ENCODE measurements at places on chromosomes 11 and 22.

DNA sequence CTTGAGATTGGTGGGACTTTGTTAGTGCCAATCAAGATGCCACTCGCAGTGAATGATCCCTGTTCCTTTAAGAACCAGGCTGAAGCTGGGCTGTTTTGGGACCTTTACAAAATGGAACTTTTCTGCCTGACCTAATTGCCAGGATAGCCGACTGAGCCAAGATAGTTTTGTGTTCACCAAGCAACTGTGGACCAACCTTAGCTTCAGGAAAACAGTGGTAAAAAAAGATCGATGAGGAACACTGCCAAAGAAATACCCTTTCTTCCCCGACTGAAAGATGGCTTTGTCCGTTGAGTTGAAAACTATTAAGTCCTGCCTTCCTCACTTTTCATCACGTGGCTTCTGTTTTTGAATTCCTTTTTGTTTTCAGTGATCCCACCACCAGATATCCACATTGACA lies 157.9 kb upstream of the SORL1-AS1 start:
- no peak for DNase-seq

DNA sequence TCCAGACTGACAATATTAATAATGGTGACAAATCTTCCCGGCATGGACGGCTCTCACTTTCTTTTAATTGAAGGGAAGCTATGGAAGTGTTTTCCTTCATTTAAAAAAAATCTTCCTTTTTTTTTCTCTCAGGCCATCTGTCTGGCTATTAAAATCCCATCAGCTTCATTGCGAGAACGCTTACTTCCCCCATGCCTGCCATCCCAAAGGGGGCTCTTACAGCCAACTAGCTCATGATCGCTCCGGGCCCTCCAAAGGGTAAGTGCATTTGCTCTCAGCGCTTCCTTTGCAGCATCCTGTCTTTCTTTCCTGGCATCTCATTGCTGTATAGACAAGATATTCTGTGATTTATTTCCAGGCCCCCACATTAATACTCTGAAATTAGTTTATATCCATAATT lies 20.7 kb downstream of the CACNG2 start:
- DNase-seq = no peak

DNA sequence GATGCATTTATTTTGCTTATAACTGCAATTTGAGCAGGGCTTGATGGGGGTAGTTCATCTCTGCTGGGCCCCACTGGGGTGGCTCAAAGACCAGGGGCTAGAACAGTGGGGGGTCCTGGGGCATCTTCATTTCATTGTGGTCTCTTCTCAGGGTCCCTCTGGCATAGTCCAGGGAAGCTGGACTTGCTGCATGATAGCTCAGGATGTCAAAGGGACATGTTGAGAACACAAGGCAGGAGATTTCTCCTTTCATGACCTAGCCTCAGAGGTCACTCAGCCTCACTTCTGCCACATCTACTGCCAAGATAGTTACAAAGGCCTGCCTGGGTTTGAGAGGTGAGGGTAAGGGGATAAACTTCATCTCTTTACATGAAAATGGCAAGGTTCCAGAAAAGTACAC lies 89.5 kb downstream of the CWC15 start:
- no peak for DNase-seq

GRCh38 chr11:87176044-87176443 lies 138.3 kb downstream of the TMEM135 start:
- no peak for DNase-seq

DNA sequence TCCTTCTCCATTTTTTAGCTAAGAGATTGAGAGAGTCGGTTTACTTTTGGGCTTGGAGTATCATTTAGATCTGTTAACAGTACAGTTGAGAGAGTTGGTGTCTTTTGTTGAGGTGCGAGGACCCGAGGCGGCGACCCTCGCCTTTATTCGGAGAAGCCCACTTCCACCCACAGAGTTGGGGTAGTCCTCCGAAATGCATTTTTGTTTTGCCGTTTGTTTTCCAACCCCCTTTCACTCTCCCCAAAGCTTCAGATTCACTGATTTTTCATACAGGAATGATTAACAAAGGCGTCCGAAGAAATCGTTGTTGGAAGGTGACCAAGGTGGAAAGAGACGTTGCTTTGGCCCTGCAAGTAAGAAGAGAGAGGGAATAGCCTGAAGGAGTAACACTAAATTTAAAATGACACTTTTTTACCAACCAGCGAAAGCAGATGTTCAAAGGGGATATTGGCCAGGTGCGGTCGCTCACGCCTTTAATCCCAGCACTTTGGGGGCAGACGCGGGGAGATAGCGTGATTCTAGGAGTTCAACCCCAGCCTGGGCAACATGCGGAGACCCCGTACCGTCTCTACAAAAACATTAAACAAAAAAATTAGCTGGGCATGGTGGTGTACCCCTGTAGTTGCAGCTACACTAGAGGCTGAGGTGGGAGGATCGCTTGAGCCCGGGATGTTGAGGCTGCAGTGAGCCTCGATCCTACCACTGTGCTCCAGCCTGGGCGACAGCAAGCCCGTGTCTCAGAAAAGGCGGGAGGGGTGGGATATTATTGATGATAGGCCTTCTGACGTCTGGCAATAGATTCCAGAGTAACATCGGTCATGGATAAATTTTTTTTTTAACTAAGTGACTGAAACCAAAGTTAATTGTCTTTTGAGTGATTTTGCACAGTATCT lies 899 bp upstream of the RAB30 start:
- no peak for DNase-seq
